Epithelial cell of proximal tubule (primary cell): ENCODE measurements at places on chromosomes 3 and 15. TPM values are rescaled to one million over a fixed set of nuclear protein-coding genes. Genes with fewer than 3 reads are reported as not detected.

- peak; percentile 96 for DNase-seq
Measured at GRCh38 chr3:11600501-11601282, 43.0 kb downstream of the VGLL4 start.

- DNase-seq: no peak
Measured at GRCh38 chr15:69170597-69170996, 10.2 kb downstream of the GLCE start.

DNA sequence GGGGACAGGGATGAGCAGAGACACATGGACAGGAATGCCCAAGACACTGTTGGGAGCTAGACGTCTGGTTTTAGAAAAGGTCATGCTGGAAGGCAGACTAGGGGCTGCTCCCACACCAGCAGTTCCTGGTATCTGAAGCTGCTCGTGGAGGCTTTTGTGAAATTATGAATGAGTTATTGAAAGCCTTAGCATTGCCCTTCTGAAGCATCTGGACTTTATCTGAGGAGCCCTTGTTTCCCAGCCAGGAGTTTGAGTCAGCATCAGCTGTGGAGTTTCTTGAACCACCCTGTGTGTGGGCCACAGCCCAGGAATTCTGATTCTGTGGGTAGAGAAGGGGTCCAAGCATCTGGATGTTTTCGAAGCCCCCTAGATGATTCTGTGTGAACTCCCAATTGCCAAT is 258.7 kb downstream of the SLCO3A1 start:
- DNase-seq: no peak

- DNase-seq: peak; percentile 74
Measured at GRCh38 chr3:52093756-52094545, 37.6 kb upstream of the DUSP7 start.

DNA sequence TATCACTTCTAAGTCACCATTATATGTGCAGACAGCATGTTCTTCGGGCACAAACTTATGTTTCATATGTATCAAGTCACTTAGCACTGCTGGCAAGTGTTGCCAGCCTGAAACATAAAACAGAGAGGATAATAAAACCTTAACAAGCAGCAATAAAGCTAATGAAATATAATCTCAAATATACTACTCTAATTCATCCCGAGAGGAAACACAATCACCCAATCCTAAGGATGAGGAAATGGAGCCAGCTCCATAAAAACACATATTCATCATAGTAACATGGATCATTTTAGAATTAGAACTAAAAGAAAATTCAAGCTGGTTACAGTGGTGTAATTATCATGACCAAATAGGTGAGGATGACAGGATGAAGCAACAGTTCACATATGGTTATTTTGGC is 1072.7 kb downstream of the EPHA3 start:
- no peak for DNase-seq

GRCh38 chr3:179750720-179751328 is 98.0 kb downstream of the USP13 start:
- no peak for DNase-seq

The IL17RC gene
- total RNA-seq: 33.2 and 35.3 TPM in 2 replicates

The SH2D7 gene
- total RNA-seq: not detected in 2 replicates

The RLBP1 gene
- not detected in 2 replicates for total RNA-seq
